ENCODE measurements at places on chromosomes 4 and X.

DNA sequence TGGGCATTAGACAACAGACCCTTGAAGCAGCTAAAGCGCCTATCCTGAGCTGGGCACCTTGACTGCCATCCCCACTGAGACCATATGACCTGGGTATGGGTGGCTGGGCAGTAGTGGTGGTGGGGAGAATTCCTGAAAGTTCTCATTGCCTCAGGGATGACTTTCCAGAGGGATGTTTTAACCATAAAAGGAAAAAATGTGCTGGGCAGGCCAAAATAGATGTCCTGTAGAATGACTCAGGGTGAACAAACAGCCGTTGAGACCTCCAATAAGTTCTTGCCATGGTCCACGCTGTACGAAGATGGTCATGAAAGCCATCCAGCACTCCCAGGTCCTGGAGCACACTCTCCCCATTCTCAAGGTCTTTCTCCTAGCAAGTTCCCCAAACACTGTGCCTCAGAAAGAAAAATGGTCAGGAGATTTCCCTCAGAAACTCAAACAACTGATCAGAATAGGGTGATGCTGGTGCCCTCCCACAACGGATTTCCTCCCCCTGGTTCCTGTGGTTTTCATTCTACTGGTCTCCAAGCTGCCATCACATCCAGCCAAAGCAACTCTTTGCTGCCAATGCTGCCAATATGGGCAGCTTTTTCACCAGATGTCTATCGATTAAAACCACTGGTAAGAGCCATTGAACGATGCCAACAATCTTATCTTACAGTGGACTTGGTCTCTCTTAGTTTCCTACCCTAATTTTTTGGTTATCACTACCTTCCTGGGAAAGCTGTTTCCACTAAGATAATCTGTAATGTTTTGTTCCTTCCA, 11.2 kb downstream of the CDKN2AIP start:
- no peak for DNase-seq

DNA sequence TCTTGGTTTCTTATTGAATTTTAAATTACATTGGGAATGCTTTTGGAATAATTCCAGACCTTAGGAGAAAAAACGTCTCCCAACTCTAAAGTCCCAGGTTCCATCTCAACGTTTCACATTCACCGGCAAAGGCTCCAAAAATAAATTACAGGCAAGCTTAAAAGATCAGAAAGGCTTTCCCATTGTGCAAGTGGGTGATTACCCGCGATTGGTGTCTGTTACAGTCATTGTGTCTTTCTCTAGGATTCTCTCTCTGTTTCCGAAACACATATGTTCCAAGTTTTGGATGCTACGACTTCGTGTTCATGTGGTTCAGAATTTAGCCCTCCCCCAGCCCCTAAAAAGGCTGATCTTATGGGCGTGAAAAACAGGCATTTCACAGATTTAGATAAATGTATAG, 41.8 kb downstream of the PALLD start:
- no peak for DNase-seq

DNA sequence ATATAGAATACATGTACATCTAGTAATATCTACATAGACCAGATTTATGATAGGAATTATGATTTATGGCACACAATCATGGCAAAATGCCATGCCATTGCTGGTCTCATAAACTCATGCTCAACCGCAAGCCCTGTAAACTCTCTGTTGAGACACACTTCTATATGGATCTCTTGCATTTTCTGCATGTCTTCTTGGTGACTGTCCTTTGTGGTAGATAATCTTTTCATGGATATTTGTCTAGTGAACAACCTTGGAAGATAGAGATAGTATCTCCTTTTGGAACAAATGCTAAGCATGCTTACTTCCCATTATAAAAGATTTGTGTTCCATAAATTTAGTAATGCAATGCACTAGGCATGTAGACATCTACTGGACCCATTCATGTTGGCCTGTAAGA, 328.0 kb downstream of the NAF1 start:
- no peak for DNase-seq

GRCh38 chr4:101230801-101231426, 116.4 kb downstream of the PPP3CA start:
- no peak for DNase-seq

DNA sequence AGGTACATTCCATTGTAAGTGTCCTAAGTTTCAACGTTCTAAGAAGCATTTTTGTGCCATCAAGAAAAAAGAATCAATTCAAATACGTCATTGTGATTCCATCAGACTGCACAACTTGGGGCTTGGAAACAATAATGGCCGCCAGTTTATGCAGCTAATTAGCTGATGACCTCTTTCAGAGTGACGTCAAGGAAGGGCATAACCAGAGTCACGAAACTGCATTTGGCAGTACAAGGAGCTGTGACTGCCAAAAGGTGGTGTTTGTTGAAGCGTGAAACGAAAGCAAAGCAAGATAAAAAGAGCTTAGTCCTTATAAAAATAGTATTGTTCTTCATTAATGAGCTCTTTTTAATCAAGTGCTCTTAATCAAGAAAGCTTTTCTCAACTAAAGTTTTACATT, 81.1 kb upstream of the SH3RF1 start:
- no peak for DNase-seq

GRCh38 chr4:29277381-29277780, 1442.8 kb upstream of the PCDH7 start:
- DNase-seq = no peak

GRCh38 chr4:69877453-69877852, 17.5 kb upstream of the SULT1E1 start:
- DNase-seq = no peak

GRCh38 chr4:6229095-6229494, 28.7 kb upstream of the JAKMIP1 start:
- no peak for DNase-seq

GRCh38 chr4:52241916-52242315, 190.8 kb downstream of the SPATA18 start:
- no peak for DNase-seq

DNA sequence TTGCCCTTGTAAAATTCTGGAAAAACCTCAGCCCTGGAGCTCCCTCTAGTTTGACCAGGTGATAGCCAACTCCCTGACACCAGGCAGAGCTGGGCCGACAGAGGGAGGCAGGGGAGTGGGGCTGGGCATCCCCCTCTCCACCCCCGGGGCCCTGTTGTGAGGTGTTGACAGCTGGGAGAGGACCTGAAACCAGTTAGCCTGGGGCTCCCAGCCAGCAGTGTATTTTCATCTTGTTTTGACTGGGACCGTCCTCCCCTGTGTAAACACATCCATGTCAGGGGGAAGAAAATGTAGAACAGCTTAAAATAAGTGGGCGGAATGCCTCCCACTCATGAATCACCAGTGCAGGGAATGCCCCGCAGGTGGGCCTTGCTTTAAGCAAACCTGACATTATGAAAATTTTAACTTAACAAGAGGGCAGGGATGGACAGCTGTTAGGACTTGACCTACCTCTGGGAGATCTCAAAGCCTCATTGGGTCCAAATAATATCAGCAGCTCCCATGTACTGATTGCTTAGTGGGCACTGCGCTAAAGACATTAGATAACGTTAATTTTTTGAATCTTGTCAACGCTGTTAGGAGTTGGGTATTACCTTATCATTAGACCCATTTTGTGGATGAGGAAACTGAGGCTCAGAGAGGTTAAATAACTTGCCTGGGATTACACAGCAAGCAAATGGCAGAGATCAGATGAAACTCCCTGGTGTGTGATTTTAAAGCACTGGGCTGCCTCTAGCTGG, 45.9 kb downstream of the TSC22D3 start:
- no peak for DNase-seq

GRCh38 chrX:119784747-119785446, 6.5 kb downstream of the RPL39 start:
- peak; percentile 44 for DNase-seq

DNA sequence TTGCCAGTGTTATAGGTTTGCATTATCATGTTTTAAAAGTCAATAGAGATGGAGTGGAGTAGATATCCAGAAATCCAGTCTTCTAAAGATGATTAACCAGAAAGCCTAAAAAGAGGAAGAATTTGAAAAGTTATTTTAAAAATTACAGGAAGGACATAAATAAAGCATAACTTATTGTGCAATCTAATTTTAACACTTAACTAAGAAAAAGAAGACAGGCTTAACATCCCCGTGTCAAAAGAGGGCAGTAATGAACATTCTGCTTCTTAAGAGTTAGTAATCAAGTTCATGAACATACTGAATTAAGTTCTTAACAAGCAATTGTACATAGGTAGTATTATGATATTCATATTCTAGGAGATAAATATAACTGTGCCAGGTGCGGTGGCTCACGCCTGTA, 39.3 kb downstream of the ELF2 start:
- no peak for DNase-seq

GRCh38 chr4:67397031-67397430, 148.3 kb downstream of the CENPC start:
- DNase-seq = no peak

DNA sequence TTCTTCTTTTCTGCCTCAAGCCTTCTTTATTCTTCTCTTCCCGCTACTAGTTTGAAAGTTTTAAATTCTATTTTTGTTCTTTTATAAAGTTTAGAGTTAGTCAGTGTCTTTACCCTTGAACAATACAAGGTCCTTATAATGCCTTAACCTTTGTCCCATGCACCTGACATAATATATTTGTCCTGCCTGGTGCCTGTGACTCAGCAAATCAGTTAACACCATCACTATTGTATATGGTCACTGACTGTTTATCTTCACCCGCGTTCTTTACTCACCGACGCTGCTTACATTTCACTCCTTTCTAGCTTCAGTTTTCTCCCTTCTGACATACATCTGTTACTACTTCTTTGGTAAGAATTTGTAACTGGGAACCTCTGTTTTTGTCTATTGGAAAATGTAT, 5.7 kb downstream of the SMIM20 start:
- DNase-seq = no peak

- DNase-seq = no peak
Observed at GRCh38 chr4:16019649-16020048, 56.7 kb upstream of the FGFBP2 start.

DNA sequence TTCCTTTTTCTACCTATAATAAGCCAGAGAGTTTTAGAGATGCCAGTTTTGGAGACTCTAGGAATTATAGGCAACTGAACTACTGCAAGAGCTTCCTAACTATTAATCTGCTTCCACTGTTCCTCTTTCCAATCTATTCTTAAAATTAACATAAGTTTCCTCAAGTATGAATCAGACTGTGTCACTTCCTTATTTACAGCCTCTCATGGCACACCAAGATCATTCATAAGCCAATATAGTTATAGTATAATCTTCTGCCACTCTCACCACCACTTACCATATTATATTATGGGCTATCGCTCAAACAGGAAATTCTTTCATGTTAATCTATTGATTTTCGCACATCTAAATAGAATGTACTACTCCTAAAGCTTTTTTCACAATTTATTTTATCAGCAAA, 383.5 kb downstream of the STPG2 start:
- no peak for DNase-seq

DNA sequence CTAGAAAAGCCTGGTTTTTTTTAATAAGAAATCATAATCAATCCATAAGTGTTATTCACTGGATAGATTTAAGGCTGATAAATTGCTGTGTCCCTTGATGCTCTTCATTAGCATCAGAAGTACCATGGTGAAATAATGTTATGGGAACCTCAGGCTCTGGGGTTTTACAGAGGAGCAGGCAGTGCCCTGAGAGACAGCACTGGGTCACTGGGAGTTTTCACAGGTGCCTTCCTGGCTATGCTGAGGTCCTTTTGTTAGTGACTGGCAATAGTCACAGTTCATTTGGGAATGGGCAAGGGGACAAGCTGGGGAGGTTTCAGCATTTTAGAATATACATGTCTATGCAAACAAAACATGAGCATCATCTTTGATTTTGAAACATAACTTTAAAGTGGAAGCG, 38.6 kb downstream of the ANK2 start:
- DNase-seq = no peak

DNA sequence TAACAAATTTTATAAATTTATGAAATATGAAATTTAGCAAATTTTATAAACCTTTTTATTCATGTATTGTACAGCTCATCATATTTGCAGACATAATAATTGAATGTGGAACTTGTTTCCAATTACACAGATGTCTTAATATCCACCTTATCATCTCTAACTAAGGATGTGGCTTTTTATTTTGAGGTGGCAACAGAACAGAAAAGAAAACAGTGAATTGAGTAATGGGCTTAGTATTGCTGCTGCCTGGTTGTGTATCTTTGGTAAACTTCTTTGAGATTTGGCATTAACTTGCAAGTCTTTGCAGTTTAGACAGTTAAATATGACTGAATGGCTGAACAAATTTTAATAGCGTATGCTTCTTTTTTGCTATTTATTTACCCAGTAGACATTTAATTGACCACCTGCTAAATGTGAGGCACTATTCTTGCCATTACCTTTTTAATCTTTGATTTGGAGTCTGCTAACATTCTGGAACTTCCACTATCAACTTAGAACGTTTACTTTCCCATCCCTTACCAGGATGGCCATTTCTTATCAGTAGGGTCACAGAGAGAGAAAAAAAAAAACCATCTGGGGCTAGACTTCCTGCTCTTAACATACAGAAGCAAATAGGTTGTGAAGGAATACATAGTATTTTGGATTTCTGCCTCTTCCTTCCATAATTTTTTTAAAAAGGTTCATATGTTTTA, 44.8 kb downstream of the CLCN3 start:
- DNase-seq = no peak

DNA sequence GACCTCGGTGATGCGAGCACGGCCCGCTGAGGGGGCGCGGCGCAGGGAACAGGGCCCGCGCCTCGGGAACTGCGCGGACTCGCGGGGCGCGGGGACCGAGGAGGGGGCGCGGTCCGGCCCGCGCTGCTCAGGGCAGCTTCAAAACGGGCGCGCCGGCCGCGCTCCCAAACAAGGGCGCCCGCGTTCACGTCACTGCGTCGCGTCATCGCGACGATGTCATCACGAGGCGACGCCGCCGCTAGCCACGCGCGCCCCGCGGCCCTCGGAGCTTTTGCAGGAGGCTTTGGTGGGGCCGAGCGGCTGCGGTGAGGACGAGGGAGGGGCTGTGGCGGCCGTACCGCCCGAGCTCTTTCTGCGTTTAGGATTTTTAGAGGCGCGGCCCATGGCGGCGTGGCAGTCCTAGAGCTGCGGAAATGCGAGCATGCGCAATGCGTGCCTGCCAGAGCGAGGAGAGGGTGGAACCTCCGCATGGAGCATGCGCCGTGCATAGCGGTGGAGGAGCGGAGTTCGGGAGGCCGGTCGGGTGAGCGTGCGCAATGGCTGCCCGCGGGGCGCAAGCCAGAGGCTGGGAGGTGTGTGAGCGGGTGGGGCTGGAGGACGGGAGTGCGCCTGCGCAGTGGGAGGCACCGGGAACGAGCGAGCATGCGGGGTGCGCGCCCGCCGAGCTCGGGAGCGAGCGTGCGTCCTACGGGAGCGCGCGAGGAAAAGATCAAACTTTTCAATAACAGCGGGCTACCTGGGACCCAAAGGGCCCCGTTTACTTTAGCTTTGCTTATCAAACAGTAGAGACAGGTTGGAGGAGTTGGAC, at the start of gene PPP2R3B:
Gene PPP2R3B, minus strand, starts transcription at position 140 of the 808 bp plus-strand sequence. CDS start 216 bp downstream, outside the sequence.
- peak; percentile 100 for DNase-seq

GRCh38 chrX:19462231-19462630, 53.1 kb downstream of the MAP3K15 start:
- no peak for DNase-seq

- no peak for DNase-seq
Observed at GRCh38 chrX:11566789-11567188, 98.9 kb downstream of the ARHGAP6 start.

DNA sequence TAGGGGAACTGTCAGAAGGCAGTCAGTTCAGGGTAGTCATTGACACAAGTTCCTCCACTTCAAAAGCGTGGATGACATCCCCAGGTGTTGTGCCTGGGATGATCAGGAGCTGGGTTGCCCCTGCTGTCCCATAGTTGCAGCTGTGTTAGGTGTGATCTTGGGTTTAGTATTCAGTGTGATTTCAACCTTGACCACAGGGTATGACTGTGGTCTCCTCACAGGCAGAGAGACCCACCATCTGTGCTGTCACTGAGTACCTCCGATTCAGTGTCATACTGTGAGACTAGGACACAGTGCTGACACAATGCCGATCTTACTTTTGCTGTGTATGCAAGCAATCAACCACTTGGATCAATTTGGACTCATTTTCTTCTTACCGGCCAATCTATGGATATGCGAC, 25.2 kb downstream of the FOXR2 start:
- no peak for DNase-seq

Data from GM13976 (cell line).